ENCODE measurements at places on chromosomes 3 and 15. TPM values are rescaled to one million over a fixed set of nuclear protein-coding genes. Genes with fewer than 3 reads are reported as not detected.

DNA sequence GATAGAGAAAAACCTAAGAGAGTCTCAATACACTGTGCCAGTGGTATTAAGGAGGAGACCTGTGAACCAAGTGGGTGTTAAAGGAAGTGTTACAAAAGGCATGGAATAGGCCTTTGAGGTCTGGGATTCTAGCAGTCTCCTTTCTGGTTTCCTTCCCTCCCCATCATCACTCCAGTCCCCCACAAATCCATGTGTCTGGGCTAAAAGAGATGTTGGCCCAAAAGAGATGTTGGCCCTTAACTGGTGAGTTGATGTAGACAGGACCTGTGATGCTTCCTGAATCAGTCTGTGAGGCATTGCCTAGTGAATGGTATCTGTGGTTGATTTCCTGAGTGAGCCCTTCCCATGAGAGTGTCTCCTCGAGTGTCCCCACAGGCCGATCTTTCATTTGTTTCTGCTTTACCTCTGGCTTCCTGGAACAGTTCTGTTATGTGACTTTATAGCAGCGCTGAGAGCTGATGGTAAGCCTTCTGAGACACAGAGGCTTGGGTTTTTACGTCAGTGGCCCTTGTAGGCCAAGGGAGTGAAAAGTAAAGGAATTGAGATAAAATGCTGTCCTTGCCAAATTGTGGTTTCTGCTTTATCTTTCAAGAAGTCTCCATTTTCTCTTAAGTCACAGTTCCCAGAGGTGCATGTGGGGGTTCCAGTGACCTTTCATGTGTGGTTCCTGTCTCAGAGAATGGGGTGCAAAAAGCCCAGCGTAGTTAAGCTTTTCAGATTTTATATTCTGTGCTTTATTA is 87.8 kb downstream of the KLHL25 start:
- H3K36me3 ChIP-seq: peaks cover 1% of the 10 kb centered on the region
- no peaks in the 10 kb centered on the region for H3K27me3 ChIP-seq
- peaks cover 32% of the 10 kb centered on the region for H3K4me1 ChIP-seq
- no peak for DNase-seq

- no peak for DNase-seq
These were observed 147.2 kb downstream of the ISL2 start for GRCh38 chr15:76483752-76484151.

DNA sequence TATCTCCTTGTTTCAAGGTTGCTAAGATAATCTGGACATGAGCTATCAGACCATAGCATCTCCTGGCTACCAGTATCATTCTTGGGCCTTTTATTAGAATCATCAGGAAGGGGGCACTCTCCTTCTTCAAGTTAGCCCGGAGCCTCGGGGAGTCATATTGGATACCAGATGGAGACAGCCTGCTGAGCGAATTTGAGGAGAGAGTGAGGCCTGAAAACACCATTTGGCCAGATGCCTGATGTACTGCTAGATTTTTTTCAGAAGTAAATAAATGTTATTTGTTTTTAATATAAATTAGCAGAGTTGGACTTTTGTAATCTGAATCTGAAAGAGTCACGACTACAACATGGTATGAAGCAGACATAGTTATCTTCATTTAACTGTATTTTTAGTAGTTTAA is 848.6 kb downstream of the IGSF11 start:
- no peak overlapping the region for H3K4me3 ChIP-seq
- no peak overlapping the region for H3K27ac ChIP-seq
- H3K27me3 ChIP-seq: no peaks in the 10 kb centered on the region
- H3K36me3 ChIP-seq: no peaks in the 10 kb centered on the region
- DNase-seq: no peak

DNA sequence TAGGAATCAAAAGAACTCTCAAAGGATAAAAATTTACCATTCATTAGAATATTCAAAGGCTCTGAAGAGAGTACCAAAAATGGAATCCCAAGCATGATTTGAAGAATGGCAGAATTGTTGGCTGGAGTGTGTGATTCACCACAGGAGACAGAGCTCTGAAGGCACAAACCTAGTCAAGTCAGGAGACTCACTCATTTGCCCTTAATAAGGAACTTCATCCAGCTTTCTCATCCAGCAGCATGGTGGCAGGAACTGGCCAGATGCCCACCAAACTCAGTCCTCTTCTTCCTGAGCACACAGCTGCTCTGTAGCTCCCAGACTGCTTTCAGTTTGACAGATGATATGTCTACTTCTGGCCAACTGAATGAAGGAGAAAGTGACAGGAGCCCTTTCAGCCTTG is 16.5 kb upstream of the HEG1 start:
- peaks cover 2% of the 10 kb centered on the region for H3K36me3 ChIP-seq
- H3K4me1 ChIP-seq: peaks cover 4% of the 10 kb centered on the region
- no peak overlapping the region for H3K4me3 ChIP-seq
- no peak for DNase-seq
- no peak overlapping the region for H3K27ac ChIP-seq
- no peaks in the 10 kb centered on the region for H3K27me3 ChIP-seq

GRCh38 chr3:194204042-194204987 is 68.4 kb downstream of the HES1 start:
- H3K27ac ChIP-seq: no peak overlapping the region
- H3K4me3 ChIP-seq: peak overlapping the region; percentile 54
- peaks cover 15% of the 10 kb centered on the region for H3K4me1 ChIP-seq
- H3K36me3 ChIP-seq: no peaks in the 10 kb centered on the region

The ZNF501 gene
- 3.2 TPM for total RNA-seq

The LSMEM2 gene
- total RNA-seq: not detected

DNA sequence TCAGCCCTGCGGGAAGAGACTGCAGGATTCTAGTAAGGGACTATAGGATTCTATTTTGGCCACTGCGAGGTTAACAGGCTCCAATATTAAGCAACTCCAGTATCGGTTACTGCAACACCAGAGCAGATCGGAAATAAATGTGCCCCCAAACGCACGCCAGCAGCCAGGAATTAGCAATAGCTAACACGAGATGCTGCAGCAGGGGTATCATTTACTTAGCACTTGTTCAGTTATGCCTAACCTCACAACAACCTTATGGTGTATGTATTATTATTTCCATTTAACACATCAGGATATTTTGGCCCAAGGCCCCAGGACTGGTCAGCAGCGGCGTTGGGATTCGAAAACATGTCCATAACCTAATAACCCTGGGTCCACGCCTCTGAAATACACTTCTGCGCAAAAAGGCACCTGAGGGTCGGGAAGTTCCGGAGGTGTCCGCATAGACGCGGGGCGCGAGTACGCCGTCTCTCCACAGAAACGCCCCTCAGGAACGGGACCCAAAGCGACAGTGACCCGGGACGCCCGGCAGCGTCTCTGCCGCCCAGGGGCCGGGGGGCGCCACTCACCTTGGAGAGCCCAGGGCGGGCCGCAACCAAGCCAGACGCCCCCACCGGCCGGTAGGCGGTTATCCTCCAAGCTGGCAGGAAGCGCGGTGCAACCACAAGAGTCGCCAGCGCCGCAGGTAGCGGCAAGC is 681 bp downstream of the PIK3CB start:
- DNase-seq: peak; percentile 69
- H3K4me1 ChIP-seq: peaks cover 7% of the 10 kb centered on the region
- peak overlapping the region; percentile 71 for H3K27ac ChIP-seq
- no peaks in the 10 kb centered on the region for H3K36me3 ChIP-seq

The LDHAL6B gene
- total RNA-seq: not detected

- H3K4me3 ChIP-seq: no peak overlapping the region
- H3K4me1 ChIP-seq: no peaks in the 10 kb centered on the region
- DNase-seq: no peak
- no peak overlapping the region for H3K27ac ChIP-seq
These were observed 184.8 kb downstream of the MECOM start for GRCh38 chr3:169478566-169479313.

GRCh38 chr3:27971600-27971999 is 249.5 kb upstream of the EOMES start:
- H3K36me3 ChIP-seq: no peaks in the 10 kb centered on the region
- no peak overlapping the region for H3K27ac ChIP-seq
- DNase-seq: no peak
- no peak overlapping the region for H3K4me3 ChIP-seq
- H3K4me1 ChIP-seq: 0 out of 2 replicates have a peak, but pooled peaks cover 4% of the 10 kb centered on the region

DNA sequence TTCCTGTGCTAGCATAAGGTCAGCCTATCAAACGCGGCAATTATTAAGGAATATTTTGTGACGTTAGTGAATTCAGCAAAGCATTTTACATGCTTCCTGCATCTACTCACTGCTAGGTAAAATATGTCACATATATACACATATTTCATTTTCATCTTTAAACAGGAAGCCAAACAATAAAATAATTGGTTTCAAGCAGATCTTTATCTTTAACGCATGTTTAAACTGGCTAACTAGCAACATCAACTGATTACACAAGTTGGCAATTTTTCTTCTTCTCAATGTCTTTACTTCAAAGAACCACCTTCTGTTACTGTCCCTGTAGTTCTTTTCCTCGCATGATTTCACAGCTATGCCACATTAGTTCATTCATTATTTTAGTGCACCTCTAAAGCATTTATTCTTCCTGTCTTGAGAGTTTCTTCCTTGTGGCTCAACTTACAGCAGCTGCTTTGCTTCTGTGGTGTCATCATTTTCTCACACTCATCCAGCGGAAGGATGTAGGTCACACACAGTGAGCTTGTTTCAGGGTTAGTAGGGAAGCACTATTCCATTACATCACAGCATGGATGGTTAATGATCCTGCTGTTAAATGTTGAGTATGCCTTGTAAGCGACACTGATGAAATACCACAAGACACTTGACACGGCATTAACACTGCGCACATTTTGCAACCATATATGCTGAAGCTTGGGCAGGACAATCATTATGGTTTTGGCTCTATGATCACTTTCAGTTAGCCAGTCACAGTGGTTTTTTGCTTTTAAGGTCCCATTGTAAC is 2.3 kb upstream of the BCHE start:
- no peaks in the 10 kb centered on the region for H3K4me1 ChIP-seq
- no peaks in the 10 kb centered on the region for H3K27me3 ChIP-seq
- H3K4me3 ChIP-seq: no peak overlapping the region
- DNase-seq: no peak
- no peak overlapping the region for H3K27ac ChIP-seq

The GRAMD2A gene
- 1.2 TPM for total RNA-seq

DNA sequence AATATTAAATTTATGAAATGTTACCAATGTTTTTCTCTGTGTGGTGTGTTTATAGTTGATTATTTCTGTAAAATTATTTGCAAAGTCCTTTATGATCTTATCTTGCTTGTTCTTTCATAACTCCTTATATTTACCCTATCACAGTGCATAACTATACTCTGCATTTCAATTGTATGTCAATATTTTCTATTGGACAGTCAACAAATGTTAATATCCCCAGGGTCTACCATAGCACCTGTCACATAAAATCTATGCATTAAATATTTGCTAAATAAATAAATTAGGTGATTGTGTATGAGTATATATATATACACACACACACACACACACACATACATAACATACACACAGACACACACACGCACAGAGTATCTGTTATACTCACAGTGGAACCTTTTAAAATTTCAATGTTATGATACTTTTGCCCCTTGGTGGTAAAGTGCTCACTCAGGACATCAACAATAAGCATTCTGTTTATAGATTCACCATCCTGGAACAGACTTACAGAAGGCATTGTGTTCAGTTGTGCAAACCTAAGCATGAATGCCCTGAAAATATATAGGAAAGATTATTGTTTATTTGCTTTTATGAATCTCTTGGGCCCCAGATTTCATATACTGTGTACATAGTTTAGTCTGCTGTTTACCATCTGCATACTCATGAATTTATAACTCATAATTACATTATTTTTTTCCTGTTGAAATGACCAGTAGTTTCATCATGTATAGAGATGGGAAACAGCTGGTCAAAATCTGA is 443.7 kb downstream of the EPHA6 start:
- DNase-seq: no peak
- H3K4me3 ChIP-seq: no peak overlapping the region
- no peaks in the 10 kb centered on the region for H3K4me1 ChIP-seq
- no peak overlapping the region for H3K27ac ChIP-seq

GRCh38 chr3:189096092-189096491 is 75.7 kb upstream of the TPRG1 start:
- no peak overlapping the region for H3K4me3 ChIP-seq
- no peaks in the 10 kb centered on the region for H3K27me3 ChIP-seq
- H3K27ac ChIP-seq: no peak overlapping the region
- no peaks in the 10 kb centered on the region for H3K4me1 ChIP-seq

The CADPS gene
- not detected for total RNA-seq

DNA sequence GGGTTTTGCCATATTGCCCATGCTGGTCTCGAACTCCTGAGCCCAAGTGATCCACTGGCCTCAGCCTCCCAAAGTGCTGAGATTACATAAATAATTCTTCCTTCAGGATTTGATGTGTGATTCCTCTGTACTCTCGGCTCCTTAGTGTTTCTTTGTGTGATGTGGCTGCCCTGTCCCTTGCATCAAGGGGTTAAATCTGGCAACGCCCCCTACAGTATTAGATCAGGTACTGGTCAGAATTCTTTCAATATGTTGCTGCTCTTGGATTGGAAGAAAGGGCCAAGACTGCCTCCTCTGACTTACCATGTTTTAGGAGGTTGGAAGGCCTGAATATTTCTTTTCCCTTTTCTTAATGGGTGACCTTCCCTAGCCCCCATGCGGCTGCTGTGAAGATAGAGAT is 390.6 kb upstream of the WNT5A start:
- H3K4me1 ChIP-seq: no peaks in the 10 kb centered on the region
- no peaks in the 10 kb centered on the region for H3K36me3 ChIP-seq
- no peak overlapping the region for H3K27ac ChIP-seq
- H3K27me3 ChIP-seq: no peaks in the 10 kb centered on the region
- no peak for DNase-seq

GRCh38 chr3:16088496-16088895 is 86.0 kb upstream of the GALNT15 start:
- H3K36me3 ChIP-seq: no peaks in the 10 kb centered on the region
- H3K27ac ChIP-seq: no peak overlapping the region
- H3K4me3 ChIP-seq: no peak overlapping the region
- no peaks in the 10 kb centered on the region for H3K4me1 ChIP-seq

GRCh38 chr3:84998545-84998944 is 39.8 kb downstream of the CADM2 start:
- no peaks in the 10 kb centered on the region for H3K4me1 ChIP-seq
- H3K4me3 ChIP-seq: no peak overlapping the region
- no peaks in the 10 kb centered on the region for H3K36me3 ChIP-seq
- H3K27me3 ChIP-seq: no peaks in the 10 kb centered on the region

The RIOX2 gene
- 25.0 TPM for total RNA-seq

DNA sequence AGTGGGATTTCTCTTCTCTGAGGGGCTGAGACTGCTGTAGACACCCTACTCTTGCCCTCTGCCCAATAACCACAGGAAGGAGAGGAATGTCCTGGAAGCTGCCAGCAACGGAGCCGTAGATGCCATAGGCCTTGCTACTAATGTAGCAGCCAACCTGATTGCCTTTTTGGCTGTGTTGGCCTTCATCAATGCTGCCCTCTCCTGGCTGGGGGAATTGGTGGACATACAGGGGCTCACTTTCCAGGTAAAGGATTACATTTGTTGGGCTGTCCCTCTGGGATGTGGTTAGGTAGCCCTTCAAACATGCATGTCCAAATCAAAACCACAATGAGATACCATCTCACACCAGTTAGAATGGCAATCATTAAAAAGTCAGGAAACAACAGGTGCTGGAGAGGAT is 16.1 kb downstream of the SLC28A2 start:
- peak; percentile 49 for DNase-seq
- peaks cover 9% of the 10 kb centered on the region for H3K4me1 ChIP-seq
- H3K27me3 ChIP-seq: no peaks in the 10 kb centered on the region
- H3K36me3 ChIP-seq: no peaks in the 10 kb centered on the region
- H3K4me3 ChIP-seq: no peak overlapping the region

Data from Caco-2 (cell line).